ENCODE measurements at places on chromosomes 4 and X.

GRCh38 chrX:147877726-147878125 is 34.0 kb upstream of the FMR1 start:
- no peak for DNase-seq

DNA sequence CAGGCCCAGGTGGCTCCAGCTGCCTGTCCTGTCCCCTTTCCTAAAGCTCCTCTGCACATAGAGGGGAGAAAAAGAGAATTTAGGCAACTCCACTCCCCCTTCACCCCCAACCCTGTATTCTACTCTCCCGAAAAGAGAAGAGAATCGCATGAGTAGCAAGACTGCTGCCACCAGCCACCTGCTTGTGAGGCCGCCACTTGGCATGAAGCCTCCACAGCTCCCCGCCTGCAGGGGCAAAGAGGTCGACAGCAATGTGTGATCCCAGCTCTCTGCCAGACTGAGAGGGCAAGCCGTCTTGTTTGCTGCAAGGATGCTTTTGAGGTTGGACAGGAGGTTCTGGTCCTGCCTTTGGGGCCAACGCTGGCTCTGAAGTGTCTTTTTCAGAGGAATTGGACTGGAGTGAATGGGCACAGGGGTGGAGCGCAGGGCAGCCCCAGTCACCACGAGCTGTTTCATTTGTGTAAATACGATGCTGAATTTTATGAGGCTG is 77.1 kb downstream of the STARD8 start:
- DNase-seq: no peak

DNA sequence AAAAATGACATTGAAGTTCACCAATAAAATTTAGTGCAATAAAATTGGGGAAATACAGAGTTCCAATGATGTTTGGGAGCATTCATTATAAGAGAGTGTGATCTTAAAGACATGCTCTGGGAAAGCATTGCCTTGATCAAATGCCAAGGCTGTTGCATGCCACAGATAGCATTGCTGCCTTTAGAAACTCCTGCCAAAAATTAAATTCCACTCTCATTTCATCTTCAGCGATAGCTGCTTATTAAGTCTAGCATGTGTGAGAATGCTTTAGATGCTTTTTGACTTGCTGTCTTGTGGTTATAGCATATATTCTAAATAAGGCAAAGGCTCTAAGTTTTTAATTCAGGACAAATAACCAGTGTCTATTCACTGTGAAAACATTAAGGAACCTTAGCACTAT is 49.3 kb downstream of the NPNT start:
- no peak for DNase-seq

- no peak for DNase-seq
Measured at GRCh38 chr4:41258783-41259182, 2.1 kb downstream of the UCHL1 start.

DNA sequence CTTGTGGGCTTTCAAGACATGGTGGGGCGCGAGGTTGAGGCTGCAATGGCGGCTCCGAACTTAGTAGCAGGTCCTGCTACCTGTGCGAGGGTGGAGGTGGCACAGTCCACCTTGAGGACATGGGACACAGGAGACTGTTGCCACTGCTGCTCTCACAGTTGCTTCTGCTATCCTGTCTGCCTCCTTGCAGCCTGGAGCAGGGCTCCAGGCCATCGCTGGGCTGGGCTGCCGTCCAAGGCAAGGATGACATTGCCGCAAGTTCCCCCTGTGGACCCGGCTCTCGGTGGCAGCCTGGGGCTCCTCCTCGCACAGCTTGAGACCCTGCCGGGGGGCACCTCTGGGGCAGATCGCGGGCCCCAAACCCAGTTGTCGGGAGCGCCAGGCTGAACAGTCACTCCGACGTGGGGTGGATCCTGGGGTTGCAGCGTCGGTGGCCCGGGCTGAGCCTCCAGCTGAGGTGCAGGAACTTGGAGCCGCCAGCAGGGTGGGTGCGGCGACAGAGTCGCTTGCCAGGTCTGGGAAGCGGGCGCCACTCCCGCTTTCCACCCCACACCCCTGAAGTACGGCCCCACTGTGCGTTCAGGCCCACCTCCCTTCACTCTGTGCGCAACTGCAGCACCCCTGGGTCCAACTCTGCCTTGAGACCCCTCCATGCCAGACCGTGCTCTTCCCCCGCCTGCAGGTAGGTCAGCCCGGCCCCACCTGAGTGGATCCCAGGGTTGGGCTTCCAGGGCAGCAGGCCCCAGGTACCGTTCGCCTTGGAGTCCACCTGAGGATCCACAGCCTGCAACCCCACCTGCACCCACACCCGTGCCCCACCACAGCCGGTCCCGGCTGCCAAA is 192.7 kb upstream of the NUDT6 start:
- no peak for DNase-seq
